NCI-H2081 treated with DMSO at 0.1 percent for 48 hours (cell line): ENCODE measurements at places on chromosomes 16 and 17.

GRCh38 chr17:11608396-11608795 lies 10.1 kb downstream of the DNAH9 start:
- no peak for DNase-seq

- DNase-seq = no peak
These were observed 13.9 kb downstream of the KIFC3 start for GRCh38 chr16:57788252-57788841.

- no peak for DNase-seq
These were observed 3.3 kb downstream of the ITGA2B start for GRCh38 chr17:44386182-44386525.

- no peak for DNase-seq
These were observed 60.3 kb downstream of the ZNF778 start for GRCh38 chr16:89277641-89278341.

GRCh38 chr17:77596491-77597417 lies 361.7 kb upstream of the TNRC6C start:
- DNase-seq = no peak

- no peak for DNase-seq
These were observed 10.8 kb downstream of the P2RX5 start for GRCh38 chr17:3685174-3685573.

GRCh38 chr16:57089406-57089805 lies 3.0 kb upstream of the CPNE2 start:
- no peak for DNase-seq

GRCh38 chr17:3890082-3890877 lies 2.6 kb downstream of the CAMKK1 start:
- no peak for DNase-seq

GRCh38 chr17:1203111-1203966 lies 23.6 kb upstream of the ABR start:
- DNase-seq = no peak

DNA sequence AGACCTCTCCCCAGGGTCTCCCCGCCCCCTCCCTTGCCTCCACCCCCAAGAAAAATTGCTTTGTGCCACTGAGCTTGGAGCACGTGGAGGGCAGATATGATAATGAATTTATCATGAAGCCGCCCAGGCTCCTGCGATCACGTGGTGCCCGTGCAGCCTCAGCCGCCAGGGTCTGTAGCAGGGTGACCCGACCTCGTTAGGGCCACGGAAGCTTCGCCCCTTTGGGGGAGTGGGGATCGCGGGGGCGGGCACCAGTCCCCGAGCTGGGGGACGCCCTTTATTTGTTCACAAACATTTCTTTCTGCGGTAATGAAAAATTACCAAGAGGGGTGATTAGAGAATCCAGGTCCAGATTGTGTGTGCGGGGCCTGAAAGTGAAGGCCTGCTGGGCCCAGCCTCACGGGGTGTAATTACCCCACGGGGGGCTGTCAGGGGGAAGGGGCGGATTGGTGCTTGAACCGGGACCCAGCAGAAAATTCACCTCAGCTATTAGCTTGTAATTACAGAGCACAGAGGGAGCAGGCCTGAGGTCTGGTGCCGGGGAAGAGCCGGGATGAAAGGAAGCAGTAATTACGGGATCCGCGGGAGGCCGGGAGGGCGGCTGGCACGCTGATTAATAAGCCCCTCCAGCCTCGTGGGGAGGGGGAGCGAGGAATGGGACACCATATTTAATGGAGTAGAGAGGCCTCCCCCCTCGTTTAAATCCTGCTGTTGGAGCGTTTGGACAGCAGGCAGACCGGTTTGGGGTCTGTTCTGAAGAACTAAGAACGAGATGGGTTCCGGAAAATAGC lies 13.3 kb downstream of the GSE1 start:
- DNase-seq = peak; percentile 87

- peak; percentile 0 for DNase-seq
These were observed 1.7 kb downstream of the MAP2K3 start for GRCh38 chr17:21286066-21286770.

- DNase-seq = no peak
These were observed 1331.5 kb downstream of the CDH8 start for GRCh38 chr16:60704726-60705125.

DNA sequence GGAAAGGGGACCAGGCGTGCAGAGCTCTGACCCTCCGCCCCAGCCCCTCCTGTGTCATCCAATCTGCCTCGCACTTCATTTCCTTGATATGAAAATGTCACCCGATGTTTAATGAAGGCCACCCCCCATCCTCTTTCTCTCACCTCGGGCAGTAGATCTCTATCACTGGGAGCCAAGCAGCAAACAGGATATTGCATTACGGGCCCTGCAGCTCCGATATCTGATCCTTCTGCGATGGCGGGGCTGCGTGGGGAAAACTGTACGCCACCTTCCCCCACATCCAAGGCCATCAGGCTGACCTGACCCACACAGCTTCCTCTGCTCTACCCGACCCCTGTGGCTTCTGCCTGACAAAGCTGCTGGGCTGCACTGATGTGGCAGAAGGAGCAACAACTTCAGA lies 74.9 kb downstream of the DYNLRB2 start:
- DNase-seq = no peak
